Urothelium cell line (cell line): ENCODE measurements at places on chromosomes 7 and 10.

DNA sequence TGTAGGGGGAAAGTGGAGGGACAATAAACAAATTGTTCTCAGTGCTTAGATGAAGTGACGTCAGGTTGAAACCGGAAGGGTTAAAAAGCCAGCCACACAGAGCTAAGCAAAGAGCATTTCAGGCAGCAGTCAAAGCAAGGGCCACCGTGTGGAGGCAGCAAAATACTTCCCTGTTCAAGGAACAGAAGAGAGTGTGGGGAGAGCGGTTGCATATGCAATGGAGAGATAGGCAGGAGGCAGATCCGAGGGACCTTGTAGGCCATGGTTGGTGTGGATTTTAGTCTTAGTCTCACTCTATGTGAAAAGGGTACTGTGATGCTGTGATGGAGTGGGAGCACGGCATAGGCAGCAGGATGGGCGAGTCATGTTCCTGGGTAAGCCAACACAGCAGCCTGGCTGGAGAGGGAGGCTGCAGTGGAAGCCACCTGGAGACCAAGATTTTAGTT lies 3.8 kb upstream of the STN1 start:
- no peak for DNase-seq

GRCh38 chr10:125054669-125055268 lies 105.6 kb downstream of the CTBP2 start:
- DNase-seq, result no peak

GRCh38 chr7:103690242-103690974 lies 244.4 kb upstream of the SLC26A5 start:
- no peak for DNase-seq

GRCh38 chr10:14184841-14185315 lies 145.8 kb downstream of the FRMD4A start:
- no peak for DNase-seq

- DNase-seq, result no peak
These were observed 166.2 kb upstream of the YAE1 start for GRCh38 chr7:39399986-39400385.

DNA sequence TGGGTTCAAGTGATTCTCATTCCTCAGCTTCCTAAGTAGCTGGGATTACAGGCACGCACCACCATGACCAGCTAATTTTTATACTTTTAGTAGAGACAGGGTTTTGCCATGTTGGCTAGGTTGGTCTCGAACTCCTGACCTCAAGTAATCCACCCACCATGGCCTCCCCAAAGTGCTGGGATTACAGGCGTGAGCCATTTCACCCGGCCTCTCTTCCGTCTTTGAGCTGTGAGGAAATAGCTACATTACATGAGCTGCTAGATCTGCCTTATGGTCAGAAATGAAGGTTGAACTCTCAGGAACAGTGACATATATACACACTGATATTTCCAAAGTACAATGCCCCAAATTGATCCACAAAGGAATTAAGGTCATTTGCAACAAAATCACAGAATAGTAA lies 2.4 kb downstream of the BLVRA start:
- DNase-seq, result no peak

GRCh38 chr7:143147070-143147469 lies 15.2 kb downstream of the PIP start:
- no peak for DNase-seq

DNA sequence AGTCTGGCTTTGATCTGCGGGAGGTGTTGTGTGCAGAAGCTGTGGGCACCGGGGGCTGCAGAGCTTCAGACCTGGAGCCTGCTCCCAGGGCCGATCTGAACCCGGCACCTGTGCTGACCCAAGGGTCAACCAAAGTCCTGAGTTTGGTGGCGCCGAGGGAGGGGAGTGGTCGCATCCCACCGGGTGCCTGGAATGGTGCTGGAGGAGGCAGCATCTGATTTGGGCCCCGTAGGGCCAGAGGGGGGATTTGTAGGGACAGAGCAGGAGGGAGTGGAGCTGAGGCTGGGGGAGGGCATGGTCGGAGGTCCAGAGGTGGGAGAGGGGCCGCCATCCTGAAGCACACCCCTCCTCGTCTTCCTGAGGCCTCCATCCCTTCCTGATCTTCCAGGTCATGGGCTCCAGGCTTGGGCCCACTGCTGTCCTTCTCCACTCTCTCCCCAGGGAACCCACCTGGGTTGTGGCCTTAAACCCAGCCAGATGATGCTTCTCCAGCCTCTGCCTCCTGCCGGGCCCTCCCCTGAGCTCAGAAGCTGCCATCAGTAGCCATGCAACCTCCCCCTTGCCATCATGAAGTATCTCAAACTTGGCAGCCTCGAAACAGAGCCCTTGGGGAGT lies 112.9 kb downstream of the LHPP start:
- no peak for DNase-seq

DNA sequence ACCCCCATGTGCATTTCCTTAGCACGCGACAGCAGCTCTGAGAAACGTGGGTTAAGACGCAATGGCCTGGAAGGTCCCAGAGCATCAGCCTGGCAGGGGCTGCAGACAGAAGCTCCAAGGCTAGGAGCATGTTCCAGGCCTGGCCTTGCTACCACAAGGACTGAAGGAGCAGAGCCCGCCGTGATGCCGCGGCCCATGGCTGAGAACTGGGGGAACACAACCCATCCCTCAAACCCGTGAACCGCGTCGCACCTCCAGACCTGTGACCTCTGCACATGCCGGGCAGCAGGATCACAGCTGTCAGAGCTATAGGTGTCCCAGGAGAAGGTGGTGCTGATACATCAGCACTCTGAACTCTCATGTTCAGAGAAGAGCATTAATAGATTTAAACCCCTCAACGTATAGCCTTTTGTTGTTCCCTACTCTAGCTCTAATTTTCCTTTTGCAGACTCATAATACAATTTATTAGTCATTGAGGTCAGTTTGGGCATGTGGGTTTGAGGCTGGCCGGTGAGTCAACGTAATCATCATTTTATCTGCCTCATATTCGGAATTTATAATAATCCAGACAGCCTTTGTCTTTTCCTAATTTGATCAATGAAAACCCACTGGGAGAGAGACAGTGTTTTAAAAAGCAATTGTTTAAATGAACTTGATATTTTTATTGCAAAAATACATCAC lies 222.5 kb upstream of the TCERG1L start:
- peak; percentile 22 for DNase-seq

GRCh38 chr7:98902523-98902922 lies 24.2 kb downstream of the TRRAP start:
- DNase-seq, result no peak

GRCh38 chr7:123650595-123650994 lies 5.1 kb upstream of the LMOD2 start:
- DNase-seq, result no peak

DNA sequence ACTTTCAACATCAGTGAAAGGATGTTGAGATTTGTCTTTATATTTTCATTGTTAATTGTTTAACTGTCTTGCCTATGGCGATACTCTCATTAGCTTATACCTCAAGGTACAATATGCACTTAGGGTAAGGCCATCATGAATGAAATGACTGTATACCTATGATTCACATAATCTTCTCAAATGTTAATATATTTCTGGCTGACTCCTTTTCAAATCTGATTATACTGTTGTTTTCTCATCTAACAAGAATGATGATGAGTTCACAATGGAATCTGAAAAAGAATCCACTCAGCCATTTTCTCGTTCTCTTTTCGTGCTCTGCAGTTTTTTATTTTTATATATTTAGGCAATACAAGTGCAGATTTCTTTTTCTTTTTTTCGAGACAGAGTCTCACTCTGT lies 159.1 kb downstream of the ARHGAP12 start:
- DNase-seq, result no peak

- DNase-seq, result peak; percentile 33
These were observed 3.3 kb downstream of the MAPK8 start for GRCh38 chr10:48309711-48310226.

DNA sequence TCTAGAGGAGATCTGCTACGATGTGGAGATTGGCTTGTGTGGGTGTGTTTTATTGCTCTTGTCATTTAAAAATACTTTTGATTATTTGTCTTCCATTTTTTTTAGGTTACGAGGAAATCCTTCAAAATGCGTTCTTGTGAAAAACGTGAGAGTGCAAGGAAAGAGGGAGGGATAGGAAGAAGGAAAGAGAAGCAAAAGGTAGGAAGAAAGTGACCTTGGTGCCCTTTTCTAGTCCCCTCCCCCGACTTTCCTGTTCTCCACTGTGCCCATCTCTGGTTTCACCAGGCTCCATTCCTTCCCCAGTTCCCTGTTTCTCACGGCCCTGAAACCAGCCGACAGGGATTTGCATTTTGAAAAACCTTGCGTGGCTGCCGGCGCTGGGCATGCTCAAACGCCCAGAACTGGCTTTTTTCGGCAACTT lies 506 bp upstream of the GNAI1 start:
- DNase-seq, result no peak

DNA sequence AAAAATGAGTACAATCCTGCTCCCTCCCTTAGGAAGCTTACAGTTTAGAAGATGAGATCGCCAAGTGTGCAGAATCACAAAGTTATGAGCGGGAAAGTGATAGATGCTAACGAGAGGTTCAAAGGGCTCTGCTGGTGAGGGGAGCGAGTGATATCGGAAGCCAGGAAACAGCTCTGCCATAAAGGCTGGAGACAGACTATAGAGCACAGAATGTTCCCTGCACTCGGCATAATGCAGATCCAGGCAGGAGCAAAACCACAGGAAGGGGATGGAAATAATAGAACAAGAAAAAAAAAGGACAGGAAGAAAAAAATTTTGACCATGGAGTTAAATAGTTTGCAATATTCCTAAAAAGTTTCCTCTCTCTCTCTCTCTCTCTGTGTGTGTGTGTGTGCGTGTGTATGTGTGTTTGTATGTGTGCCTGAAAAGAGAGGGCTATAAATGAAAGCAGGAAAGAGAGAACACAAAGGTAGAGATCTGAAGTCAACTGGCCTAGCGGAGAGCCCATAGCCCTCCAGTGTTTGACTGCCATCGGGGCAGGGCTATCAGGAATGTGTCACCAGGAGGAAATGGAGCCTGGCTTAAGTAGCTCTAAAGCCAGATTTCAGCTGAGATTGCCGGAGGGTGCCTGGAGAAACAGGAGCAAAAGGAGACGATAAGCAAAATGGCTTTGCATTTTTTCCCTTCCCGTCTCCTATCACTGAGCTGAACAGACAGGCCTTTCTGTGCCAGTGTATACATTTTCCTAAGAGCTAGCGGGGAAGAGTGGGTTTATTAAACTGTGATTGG lies 175.8 kb upstream of the LYZL1 start:
- DNase-seq, result no peak

DNA sequence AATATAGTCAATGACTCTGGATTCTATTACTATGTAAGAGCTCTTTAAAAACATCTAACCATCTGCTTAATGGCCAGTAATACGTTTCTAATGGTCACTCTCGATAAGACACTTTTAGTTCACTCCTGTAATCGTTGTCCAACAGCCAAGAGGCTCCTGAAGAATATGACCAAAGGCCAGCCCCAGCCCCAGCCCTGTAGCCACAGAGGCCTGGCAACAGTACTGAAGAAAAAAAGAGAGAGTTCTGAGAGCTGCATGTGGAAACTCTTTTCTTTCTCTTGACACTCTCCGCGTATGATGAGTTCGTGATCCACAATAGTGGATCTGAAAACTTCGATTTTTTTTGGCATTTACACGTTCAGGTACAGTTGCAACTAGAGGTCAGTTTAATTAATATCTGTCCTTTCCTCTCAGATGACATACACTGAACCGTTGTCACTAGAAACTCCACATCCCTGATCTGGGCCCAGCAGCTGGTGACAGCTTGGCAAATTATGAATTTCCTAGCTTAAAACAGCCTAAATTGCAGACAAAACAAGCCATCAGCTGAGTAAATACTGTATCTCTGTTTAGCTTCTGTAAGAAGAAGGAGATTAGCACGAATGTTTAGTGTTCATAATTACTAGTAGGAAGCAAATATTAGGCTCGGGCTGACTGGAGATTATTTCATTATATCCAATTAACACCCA lies 456.7 kb downstream of the LRMDA start:
- no peak for DNase-seq

DNA sequence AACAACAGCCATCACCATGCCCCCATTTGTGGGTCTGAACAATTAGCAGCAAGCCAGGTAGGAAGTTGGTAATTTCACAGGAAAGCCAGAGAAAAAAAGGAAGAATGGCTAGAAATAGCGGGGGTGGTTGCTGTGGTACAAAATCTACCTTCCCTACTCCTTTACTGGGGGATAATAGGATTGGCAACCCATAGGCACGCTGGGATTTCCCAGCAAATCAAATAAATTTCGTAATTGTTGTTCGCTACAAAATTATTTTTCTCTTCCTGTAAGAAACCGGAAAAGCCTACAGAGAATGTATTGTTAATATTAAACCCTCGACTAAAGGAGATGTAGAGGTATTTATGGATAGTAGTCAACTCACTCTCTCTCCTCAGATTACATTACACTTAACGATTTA lies 123.9 kb downstream of the DOCK4 start:
- no peak for DNase-seq
